Stimulated activated CD8-positive, alpha-beta memory T cell treated with anti-CD3 and anti-CD28 coated beads, Interleukin-15, amount 100 ng/mL, for 48 hours (primary cell): ENCODE measurements at places on chromosomes 7 and 10.

DNA sequence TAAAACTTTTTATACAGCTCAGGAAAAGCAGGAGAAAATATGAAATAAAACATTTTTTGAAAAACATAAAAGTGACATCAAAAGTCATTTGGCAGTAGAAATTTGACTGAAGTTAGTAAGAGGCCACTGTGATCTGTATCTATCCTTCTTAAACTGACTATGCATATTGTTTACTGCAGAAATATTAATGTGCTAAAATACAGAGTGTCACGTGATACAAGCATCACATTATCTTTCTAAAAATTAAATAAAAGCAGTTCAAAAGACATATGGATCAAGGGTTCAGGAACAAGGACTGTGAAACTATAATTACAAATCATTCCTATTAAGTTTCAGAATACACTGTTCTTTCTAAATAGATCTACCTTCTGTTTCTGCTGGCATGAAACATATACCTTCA is 33.7 kb downstream of the PARP12 start:
- DNase-seq = no peak

DNA sequence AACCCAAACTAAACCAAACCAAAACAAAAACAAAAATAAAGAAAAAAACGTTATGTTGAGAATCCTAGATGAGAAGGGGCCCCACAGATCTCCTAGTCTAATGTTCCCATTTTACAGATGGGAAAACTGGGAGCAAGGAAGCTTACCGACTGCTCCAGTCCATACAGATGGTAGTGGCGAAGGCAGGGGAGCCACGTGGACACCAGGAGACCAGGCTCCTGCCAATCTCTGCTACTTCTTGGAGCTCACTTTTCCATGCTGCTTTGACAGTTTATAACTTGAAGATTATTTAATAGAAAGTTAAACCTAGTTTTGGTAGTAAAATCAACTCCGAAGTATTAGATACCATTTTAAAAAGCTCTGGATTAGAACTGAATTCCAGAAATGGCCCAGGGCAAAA is 62.0 kb downstream of the GATA3 start:
- no peak for DNase-seq

DNA sequence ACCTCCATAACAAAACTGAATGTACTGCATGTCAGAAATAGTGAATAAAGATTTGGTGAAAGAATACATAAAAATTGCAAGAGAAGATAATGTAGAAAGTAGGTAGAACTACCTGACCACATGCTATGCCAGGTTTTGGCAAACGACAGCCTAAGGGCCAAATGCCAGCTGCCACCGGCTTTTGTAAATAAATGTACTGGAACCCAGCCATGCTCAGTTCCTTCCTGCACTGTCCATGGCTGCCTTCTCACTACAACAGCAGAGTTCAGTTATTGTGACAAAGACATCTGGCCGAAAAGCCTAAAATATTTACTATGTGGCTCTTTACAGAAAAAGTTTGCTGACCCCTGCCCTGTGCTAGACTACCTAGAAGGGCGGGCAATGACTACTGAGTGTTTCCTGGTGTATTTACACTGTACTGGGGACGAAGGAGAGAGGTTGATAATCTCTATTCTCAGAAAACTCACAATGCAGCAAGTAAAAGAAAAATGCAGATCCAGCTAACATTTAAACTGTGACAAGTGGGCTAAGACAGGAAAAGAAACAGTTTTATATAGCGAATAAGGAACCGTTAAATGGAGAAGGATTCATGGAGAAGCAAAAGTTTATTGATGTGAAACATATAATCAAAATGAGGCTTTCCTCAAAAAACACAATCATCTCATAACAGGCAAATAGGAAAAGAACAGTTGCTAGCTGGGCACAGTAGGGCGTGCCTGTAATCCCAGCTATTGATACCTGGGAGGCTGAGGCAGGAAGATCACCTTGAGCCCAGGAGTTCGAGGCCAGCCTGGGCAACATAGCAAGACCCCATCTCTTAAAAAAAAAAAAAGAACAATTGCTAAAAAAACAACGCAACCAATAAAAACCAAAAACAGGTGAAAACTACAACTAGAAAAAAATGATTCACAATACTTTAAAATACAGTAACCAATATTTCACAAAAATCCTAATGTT is 13.7 kb downstream of the KIN start:
- DNase-seq = no peak

- DNase-seq = no peak
Observed at GRCh38 chr10:130430852-130431704, 294.9 kb downstream of the GLRX3 start.

DNA sequence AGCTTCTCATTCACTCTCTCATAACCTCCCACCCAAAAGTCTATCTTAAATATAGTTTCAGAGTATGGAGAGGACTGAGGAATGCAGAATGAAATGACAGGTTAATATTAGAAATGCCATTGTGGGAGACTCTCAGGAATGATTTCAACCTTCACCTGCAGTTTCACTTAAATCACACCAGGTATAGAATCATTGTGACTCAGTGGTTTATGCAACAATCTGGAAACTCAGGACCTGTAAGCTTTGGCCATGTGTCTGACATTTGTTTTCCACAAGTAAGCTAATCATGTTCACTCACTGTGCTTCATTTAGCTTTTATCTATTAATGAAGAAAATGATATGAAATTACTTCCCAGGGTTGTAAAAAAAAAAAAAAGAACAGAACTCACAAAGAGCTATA is 8.7 kb upstream of the PTPN12 start:
- no peak for DNase-seq

- no peak for DNase-seq
Observed at GRCh38 chr7:42137431-42137830, 99.6 kb downstream of the GLI3 start.

- no peak for DNase-seq
Observed at GRCh38 chr10:31635415-31636065, 293.1 kb downstream of the ARHGAP12 start.

- no peak for DNase-seq
Observed at GRCh38 chr10:34655286-34656170, 159.6 kb downstream of the PARD3 start.

DNA sequence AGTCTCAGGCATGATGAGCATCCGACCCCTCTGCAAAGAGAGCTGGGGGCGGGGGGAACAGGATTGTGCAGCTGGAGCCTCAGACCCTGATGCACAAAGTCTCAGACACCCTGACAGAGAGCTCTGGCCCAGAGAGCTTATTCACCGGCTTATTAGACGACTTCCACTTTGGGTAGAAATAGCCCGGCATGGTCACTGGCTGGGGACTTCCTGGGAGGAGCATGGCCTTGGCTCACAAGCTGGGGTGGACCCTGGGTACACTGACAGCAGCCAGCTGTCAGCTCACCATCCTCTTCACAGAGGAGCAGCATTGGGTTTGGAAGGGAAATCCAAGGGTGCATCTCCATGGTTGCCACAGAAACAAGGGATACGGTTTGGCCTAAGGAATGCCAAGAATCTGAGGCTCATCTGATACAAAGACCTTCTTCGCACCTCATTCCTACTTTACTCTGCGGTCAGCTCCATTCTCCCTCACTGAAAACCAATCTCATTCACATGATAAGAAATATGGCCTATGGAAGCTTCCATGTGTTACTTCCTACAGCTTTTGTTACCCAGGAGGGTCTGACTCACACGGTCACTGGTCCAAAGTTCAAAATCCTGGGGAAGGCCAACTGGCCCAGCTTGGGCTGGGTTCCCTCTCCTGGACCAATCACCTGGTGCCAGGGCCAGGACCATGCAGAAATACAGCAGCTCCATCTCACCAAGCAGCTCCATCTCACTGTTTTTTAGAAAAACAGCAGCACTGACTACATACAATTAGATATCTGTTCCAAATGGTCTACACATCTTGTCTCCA is 25.1 kb downstream of the ZNF467 start:
- DNase-seq = no peak
